Fibroblast of lung (primary cell): ENCODE measurements at places on chromosomes 1 and 21. TPM values are rescaled to one million over a fixed set of nuclear protein-coding genes. Genes with fewer than 3 reads are reported as not detected.
A peak's percentile ranks its signal among the peaks of the same experiment; 100 is the strongest.

DNA sequence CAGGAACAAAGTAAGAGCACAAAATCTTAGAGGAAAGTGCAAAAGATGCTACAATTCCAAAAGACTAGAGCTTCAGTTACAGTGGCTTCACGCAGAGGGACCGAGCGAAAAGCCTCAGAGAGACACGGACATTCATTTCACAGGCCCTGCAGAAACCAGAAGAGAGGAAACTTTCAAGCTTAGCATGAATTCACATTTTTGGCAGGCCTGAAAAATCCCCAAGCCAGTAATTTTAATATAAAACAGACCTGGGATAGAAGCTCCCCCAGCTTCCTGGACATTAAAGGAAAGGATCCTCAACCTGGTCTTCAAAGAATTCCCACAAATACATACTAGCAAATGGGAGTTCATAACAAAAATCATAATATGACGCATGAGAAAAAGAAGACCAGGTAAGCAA, 66.2 kb downstream of the HSF2BP start:
- no peak for DNase-seq
- H3K27me3 ChIP-seq, result no peaks in the 10 kb centered on the region
- no peak overlapping the region for H3K27ac ChIP-seq
- no peak overlapping the region for H3K4me3 ChIP-seq
- H3K36me3 ChIP-seq, result no peaks in the 10 kb centered on the region
- peaks cover 8% of the 10 kb centered on the region for H3K4me1 ChIP-seq

DNA sequence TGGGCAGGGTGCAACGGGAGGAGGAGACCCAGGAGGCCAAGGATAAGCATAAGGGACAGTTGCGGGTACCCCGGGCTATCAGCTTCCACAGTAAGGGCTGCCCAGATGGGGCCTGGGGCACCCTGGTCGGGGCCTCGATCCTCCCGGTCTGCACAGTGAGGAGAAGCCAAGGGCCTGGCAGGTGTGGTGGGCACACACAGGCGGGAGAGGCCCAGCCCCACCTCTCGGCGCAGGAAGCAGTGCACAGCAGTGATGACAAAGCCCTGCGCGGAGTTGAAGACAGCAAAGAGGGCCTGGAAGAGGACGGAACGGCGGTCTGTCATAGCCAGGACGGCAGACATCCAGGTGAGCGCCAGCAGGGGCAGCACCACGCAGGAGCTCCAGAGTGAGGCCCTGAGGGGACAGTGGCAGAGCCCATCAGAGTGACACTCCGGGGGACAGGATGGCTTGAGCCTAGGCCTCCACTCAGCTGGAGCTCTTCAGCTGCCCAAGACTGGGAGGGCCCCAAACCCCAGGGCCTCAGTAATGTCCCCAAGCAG, 29.0 kb upstream of the COL16A1 start:
- no peaks in the 10 kb centered on the region for H3K36me3 ChIP-seq
- H3K4me3 ChIP-seq, result no peak overlapping the region
- DNase-seq, result no peak
- no peaks in the 10 kb centered on the region for H3K27me3 ChIP-seq
- H3K27ac ChIP-seq, result no peak overlapping the region

- no peak for DNase-seq
- no peaks in the 10 kb centered on the region for H3K4me1 ChIP-seq
- no peaks in the 10 kb centered on the region for H3K36me3 ChIP-seq
Observed at GRCh38 chr1:236209185-236209584, 66.8 kb downstream of the GPR137B start.

The TADA1 gene
- total RNA-seq, result 10.5 and 12.9 TPM in 2 replicates

DNA sequence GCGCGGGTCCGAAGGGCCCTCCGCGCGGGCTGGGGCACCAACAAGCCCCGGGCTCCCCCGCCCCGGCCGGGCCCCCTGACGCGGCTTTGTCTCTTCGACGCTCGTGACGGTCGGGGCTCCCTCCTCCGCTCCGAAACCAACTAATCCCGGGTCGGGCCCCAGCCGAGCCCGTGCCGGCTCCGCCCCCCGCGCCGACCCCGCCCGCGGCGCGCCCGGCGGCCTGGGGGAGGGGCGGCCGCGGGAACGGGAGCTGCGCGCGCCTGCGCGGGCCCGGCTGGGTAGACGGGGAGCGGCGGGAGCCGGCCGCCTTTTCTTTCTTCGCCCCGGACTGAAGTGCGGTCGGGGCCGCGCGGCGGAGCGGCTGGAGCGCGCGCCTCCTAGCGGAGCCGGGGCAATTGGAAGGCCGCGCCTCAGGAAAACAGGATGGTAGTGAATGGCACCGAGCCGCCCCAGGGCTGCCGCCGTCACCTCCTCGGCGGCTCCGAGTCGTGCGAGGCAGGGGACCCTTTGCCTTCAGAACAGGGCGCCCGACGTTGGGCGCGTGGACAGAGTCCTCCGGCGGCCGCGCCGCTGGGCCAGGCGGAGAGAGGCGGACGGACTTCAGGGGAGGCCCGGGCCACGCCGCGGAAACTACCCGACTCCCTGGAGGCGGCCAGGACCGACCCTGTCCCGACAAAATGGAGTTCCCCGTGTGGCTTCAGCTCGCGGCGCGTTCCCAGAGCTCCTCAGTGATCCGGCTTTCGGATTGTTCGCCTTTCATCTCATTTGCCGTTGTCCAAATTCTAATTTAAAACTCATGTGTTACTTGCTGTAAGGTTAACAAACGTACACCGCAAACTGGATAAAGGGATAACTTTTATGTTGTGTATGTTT, at the start of gene TP53BP2:
Gene TP53BP2, minus strand, starts transcription at position 138 of the 873 bp plus-strand sequence. CDS start 267 bp downstream, outside the sequence.
- peak; percentile 91 for DNase-seq
- H3K27me3 ChIP-seq, result no peaks in the 10 kb centered on the region
- no peaks in the 10 kb centered on the region for H3K36me3 ChIP-seq
- H3K4me3 ChIP-seq, result peak within 1 kb of the TSS; percentile 90
- H3K4me1 ChIP-seq, result peaks cover 5% of the 10 kb centered on the region

DNA sequence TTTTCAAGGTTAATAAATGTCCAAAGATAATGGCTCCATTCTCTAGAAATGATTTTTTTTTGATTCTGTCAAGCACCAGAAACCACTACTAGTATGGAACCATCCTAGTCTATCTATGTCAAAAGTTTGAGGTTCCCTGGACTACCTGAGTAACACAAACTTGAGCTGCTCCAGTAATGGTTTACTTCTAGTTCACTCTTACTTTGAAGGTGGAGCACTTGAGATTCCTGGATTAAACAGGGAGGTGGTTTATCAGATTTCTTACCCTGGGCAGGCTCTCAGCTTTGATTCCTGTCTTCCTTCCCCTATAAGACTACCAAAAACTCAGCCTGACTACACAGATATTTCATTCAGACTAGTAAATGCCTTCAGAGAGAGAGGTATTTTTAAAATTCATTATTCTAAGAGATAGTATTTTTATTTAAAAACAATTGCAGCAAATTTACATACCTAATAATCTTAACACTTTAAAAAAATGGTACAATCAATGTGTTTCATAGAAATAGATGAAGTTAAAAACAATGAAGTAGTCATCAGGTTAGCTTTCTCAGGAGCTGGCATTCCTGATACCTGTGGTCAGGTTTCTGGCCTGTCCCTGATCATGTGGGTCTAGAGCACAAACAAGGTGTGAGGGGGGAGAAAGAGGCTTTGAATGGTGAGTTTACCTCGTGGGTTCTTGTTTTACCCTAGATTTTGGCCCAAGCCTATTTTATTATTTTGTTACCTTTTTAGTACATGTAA, 23.4 kb downstream of the PHC2 start:
- H3K36me3 ChIP-seq, result no peaks in the 10 kb centered on the region
- no peak for DNase-seq
- no peak overlapping the region for H3K4me3 ChIP-seq
- no peaks in the 10 kb centered on the region for H3K27me3 ChIP-seq
- H3K4me1 ChIP-seq, result peaks cover 2% of the 10 kb centered on the region
